D721Med (cell line): ENCODE measurements at places on chromosomes 5 and 9.
A peak's percentile ranks its signal among the peaks of the same experiment; 100 is the strongest.

DNA sequence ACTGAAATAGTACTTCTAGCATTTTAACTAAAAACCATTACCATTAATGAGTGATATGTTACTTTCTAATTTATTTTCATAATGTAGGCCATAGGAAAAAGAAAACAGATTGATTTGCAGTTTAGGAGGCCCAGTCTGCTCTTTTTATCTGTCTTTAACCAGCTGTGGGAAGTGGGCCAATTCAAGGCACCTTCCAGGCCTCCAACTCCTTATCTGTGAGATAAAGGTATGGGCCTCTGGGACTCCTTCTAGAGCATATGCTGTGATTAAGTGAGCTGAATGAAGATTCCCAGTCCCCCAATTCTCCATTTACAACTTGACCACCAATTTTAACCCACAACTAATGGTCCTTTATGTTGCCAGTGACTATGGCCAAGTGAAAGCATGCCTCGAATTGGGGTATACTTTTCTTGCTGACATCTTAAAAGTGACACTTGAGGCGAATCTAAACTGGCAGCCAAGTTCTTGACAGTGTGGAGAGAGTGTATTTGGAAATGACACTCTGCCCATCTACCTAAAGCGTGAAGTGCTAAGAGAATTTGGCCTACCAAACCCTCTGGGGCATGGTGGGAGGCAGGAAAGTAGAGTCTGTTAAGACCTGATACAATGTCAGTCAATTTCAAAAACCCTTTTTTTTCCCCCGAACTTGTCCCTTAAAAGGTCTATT, 88.3 kb downstream of the PIK3R1 start:
- no peak for DNase-seq

- no peak for DNase-seq
Observed at GRCh38 chr5:83368319-83368718, 103.2 kb upstream of the VCAN start.

GRCh38 chr5:114362197-114362976, 517 bp downstream of the KCNN2 start:
- DNase-seq: no peak

- DNase-seq: peak; percentile 82
Observed at GRCh38 chr5:4879693-4880303, 260.3 kb upstream of the ADAMTS16 start.

DNA sequence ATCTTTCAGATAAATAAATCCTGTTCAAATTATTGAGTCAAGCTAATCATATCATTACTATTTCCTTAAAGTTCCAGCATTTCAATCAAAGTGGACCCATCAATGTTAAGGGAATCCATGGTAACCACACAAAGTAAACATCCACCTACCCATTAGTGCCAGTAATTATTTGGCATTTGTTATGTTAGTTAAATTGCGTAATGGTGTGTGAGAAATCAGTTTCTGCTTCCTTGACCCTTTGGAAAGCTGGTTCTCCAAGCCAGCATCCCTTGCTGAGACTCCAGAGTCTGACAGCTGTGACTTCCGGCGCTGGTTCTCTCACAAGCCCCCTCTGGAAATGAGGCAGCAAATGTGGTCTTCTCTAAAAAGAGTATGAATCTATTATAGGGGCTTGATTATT, 308.6 kb upstream of the EFNA5 start:
- DNase-seq: no peak

DNA sequence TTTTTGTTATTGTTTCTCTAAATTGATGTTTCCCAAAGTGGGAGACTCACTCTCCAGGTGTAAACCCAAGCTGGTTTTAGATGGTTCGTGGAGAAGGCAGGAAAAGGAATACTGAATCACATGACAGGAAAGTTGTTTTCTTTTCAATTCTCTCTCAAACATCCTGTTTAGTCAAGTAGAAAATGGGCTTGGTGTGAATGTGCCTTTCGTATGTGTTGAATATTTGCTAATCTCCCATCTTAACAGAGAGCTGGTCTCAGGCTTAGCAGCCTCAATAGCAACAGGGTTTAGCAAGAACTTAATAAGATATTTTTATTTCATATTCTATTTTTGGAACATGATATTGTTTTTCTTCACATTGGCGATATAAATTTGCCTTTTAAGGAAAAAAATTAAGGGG, 119.7 kb downstream of the INSYN2B start:
- DNase-seq: no peak

DNA sequence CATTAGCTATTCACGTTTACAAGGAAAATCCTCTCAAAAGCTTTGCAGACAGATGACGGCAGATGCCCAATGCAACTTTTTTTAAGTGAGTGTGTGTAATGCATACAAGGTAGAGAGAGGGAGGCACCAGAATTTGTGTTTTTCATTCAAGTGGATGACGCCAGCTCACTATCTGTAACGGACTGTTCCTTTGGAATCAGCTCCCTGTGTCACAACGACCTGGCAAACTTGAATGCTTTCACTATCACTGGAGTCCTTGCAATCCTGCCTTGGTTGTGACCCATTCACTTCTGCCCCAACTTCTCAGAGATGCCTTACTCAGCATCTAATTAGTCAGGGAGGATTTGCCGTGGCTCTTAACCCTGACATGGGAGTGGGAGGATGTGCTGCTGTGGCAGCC, 148.5 kb downstream of the BNC2 start:
- no peak for DNase-seq

GRCh38 chr9:114386886-114387679, 699 bp downstream of the AKNA start:
- no peak for DNase-seq

- DNase-seq: no peak
Observed at GRCh38 chr5:133831491-133832224, 136.8 kb downstream of the C5orf15 start.

DNA sequence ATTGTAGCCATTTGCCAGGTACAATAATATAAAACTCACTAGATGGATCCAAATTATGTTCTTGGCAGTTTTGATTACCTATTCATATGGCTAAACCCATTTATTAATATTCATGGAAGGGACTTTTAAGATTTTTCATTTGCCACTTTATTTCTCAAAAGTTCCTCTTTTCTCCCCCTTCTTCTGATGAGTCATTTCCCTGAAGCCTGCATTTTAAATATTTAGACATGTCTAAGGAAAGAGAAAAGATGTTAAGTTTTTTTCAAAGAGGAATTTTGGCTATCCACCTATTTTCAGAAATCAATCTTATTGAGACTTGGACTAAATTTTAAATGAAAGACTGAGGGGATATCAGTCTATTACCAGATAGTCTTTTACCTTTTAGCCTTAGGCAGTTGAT, 1189.4 kb downstream of the EFNA5 start:
- DNase-seq: no peak

DNA sequence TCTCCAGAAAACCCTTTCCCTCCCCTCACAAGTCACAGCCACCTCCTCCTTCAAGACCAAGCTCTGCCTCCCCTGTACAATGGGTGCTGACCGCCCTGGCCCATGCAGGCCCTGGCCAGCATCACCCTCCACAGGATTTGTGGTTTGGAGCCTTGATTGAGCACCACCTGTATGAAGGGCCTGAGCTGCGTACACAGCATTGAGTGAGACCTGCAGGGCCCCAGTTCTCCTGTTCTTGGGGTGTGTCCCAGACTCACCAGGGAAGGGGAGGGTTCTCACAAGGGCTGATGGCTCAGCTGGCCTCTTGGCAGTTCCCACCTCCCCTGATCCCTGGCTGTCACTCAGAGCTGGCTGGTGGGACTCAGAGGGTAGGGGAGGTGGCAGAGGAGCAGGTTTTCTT, 63.7 kb upstream of the IER5L start:
- DNase-seq: no peak

- DNase-seq: peak; percentile 52
Observed at GRCh38 chr9:35690614-35691333, 1.0 kb upstream of the TPM2 start.

DNA sequence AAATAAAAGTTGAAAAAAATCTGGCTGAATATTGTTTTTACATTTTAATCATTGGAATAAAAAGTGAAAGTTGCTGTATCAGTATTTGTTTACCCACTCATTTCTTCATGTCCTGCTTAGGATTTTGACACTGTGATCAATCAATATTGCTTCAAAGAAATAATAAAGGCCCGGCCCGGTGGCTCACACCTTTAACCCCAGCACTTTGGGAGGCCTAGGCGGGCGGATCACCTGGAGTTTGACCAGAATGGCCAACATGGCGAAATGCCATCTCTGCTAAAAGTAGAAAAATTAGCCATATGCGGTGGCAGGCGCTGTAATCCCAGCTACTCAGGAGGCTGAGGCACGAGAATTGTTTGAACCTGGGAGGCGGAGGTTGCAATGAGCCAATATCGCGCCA, 93.7 kb upstream of the CTNND2 start:
- DNase-seq: no peak

DNA sequence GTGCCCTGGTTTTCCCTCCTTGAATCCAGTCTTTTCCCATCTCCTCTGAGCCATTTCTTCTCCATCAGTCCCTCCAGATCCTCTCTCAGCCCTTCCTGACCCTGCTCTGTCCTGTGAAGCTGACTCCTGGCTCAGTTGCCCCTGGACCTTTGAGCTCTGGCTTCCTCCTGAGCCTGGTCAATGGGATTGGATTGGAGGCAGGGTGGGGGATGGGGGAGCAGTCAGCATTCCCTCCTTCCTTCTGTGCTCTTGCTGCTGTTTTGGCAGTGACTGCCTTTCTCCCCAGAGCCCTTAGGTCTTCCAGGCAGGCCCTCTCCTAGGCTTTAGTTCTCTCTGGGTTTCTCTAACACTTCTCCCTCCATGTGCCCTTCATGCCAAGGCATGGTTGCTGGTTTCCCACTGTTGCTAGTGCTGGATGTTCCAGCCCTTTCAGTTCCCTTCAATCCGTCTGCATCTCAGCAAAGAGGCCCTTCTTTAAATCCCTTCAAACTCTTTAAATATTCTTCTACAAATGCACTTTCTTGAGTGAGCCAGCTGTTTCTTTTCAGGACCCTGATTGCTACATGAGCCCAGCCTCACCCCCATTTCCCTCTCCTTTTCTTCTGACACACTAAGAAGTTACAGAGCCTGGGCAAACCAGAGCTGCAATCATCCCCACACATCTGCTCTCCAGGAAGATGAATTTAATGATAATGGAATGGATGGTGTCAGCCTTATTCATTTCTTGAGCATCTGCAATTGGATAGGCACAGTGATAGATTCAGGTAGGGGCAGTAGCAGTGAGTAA, 2.2 kb downstream of the TNFSF15 start:
- no peak for DNase-seq

GRCh38 chr5:94025788-94026473, 284.5 kb upstream of the POU5F2 start:
- no peak for DNase-seq

DNA sequence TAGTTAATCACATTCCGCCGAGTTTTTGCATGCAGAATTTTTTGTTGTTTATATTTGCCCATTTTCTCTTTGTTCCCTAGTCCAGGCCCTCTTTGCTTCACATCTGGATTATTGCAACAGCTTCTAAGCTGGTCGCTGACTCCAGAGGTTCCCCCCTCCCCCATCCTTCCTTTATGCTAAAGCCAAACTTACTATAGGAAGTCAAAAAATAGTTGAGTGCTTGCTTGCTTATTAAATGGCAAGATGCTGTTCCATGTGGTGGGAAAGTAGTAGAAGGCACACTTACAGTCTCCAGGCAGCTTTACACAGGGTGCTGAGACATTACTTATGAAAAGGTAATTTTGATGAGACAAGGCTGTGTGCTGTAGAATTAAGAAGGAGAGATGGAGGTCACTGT, 1.3 kb downstream of the ZBTB34 start:
- DNase-seq: no peak

- no peak for DNase-seq
Observed at GRCh38 chr9:77838986-77839385, 190.9 kb upstream of the GNA14 start.

- no peak for DNase-seq
Observed at GRCh38 chr9:77561331-77562018, 86.6 kb downstream of the GNA14 start.

DNA sequence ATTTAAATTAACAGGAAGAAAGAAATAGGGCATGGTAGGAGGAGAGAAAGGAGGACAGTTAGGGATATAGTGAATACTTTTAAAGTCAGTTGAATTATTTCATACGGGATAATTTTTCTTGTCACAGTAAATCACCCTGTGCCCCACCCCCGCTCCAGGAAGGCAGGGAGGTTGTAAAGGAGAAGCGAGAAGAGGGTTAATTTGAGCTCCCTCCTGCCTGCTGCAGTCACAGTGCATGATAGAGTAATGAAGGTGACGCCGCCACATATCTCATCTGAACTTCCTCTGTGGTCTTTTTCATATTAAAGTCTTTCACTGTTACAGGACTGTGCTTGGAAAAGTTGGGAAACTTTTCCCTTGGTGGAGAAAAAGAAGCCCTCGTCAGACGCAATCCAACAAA, 896 bp upstream of the PCSK5 start:
- DNase-seq: no peak

DNA sequence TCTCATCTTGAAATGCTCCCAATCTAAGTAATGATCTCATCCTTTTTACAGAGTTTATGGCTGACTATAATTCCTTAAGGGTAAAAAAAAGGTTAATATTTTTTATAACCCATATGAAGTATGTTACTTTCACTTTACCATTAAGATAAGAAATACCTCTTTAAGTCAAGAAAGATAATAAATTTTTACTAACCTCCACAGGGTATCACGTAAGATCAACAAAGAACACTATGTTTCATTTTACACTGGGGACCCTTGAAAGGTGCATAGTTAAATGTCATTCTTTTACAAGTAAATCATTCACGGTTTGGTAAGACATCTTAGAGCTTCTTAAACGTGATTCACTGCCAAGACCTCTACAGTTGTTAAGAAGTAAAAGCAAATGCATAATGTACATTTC, 472.7 kb upstream of the CDH9 start:
- no peak for DNase-seq

- no peak for DNase-seq
Observed at GRCh38 chr9:107308461-107308860, 25.4 kb downstream of the RAD23B start.

GRCh38 chr5:137609127-137609526, 110.0 kb upstream of the SPOCK1 start:
- DNase-seq: no peak

DNA sequence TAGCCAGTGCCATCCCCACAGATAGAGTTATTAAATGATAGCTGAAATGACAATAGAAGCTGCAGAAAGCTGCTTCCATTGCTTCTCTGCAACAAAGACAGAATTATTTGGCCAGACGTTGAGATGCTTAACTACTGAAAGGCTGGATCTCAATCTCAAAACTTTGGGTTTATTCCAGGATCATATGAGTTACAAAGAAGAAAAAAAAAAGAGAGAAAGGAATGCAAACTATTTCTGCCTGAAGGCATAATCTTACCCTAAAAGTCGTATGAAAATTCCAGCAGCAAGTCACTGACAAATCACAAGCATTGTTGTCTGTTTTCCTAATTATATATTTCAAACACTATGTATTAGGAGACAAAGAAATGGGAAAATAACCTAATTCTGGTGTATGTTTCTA, 12.8 kb upstream of the TYRP1 start:
- DNase-seq: no peak

DNA sequence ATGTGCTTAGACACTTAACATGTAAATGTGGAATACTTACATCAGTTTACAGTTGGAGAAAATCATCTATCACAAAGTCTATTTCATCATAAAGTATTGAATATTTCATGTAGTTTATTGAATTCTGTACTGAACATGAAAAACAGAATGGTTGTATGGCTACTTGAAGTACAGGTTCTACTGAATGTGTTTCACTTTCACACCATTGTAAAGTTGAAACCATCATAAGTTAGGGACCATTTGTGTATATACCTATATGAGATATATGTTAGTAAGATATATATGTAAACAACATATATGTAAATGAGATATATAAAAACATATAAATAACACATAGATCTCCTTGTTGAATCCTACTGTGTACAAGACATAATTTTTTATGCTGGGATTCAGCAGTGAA, 63.0 kb upstream of the TAF11L2 start:
- no peak for DNase-seq
